ENCODE measurements at places on chromosomes 11 and 22. TPM values are rescaled to one million over a fixed set of nuclear protein-coding genes. Genes with fewer than 3 reads are reported as not detected.

- H3K4me1 ChIP-seq, result no peaks in the 10 kb centered on the region
- peaks cover 20% of the 10 kb centered on the region for H3K27me3 ChIP-seq
- peaks cover 6% of the 10 kb centered on the region for H3K36me3 ChIP-seq
- no peak overlapping the region for H3K27ac ChIP-seq
- H3K4me3 ChIP-seq, result no peak overlapping the region
These were observed 43.7 kb downstream of the KREMEN1 start for GRCh38 chr22:29116397-29117123.

The SYT13 gene
- total RNA-seq, result not detected

- no peaks in the 10 kb centered on the region for H3K4me1 ChIP-seq
- H3K36me3 ChIP-seq, result no peaks in the 10 kb centered on the region
- no peak for DNase-seq
- H3K27me3 ChIP-seq, result peaks cover 50% of the 10 kb centered on the region
These were observed 132.3 kb downstream of the CEP164 start for GRCh38 chr11:117459979-117460300.

The SMIM35 gene
- total RNA-seq, result not detected

The APOC3 gene
- total RNA-seq, result not detected

The RAG2 gene
- not detected for total RNA-seq

The CNIH2 gene
- 1.00 TPM for total RNA-seq

- DNase-seq, result no peak
- H3K4me3 ChIP-seq, result no peak overlapping the region
- no peaks in the 10 kb centered on the region for H3K27me3 ChIP-seq
- peaks cover 6% of the 10 kb centered on the region for H3K36me3 ChIP-seq
These were observed 412.4 kb upstream of the CADM1 start for GRCh38 chr11:115916608-115917007.

The GAL3ST1 gene
- total RNA-seq, result not detected

DNA sequence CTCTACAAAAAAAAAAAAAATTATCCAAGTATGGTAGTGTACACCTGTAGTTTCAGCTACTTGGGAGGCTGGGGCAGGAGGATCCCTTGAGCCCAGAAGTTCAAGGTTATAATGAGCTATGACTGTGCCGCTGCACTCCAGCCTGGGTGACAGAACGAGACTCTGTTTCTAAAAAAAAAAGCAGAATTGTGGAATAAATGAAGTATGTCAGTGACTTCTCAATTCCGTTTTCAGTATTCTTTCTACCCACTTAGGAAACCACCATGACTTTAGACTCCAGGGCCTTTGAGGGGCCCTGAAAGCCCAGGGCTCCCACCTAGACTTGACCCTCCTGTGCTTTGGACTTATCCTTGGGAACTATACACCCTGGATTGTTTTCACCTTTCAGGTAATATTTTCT, 6.5 kb upstream of the NUP160 start:
- H3K27ac ChIP-seq, result no peak overlapping the region
- no peak for DNase-seq
- no peaks in the 10 kb centered on the region for H3K27me3 ChIP-seq
- no peak overlapping the region for H3K4me3 ChIP-seq
- H3K36me3 ChIP-seq, result no peaks in the 10 kb centered on the region
- H3K4me1 ChIP-seq, result peaks cover 43% of the 10 kb centered on the region

Measured in HFFc6 (cell line).